Activated CD4-positive, alpha-beta T cell treated with anti-CD3 and anti-CD28 coated beads for 48 hours (primary cell): ENCODE measurements at places on chromosomes 11 and 22.

DNA sequence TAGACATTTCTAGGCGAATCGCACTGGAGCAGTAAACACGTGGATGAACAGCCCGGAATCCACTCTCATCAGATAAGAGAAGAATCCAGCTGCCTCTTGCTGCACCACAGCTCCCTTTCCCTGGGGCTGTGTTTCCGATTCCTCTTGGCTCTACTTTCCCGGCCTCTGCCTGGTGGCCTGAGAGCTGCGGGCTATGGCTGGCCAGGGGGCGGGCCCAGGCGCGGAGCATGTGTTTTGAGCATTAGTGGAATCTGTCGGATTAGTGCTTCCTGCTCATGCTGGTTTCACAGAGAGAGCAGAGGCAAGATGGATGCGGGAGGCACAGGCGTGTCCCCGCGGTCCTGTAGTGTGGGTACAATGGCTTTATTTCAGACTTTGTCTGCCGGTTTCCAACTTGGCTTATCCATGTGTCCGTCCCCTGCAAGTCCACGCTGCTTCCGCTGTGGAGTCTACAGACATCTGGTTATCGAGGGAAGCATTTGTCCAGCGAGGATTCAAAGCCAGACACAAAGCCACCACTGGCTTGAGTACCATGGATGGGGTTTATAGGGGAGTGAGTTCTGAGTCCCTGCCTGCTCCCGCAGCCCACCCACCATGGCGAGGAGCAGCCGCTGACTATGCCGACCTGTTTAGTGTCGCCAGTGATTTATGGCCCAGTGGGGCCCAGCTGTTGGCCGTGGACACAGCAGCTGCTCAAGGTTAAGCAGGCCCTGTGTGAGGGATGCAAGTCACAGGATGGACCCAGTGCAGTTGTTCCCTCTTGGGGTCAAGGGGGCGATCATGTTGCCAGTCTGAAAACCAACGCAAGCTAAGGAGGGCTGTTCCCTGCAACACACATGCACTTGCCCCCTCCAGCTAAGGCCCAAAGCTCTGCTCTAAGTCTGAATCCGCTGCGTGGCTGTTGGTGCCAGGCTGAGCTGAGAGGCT, 43.3 kb upstream of the EP300 start:
- no peak for DNase-seq

GRCh38 chr11:59247531-59248227, 35.0 kb upstream of the MPEG1 start:
- no peak for DNase-seq

- DNase-seq, result no peak
These were observed 53.7 kb upstream of the EP300 start for GRCh38 chr22:41038732-41039131.

- DNase-seq, result no peak
These were observed 41.3 kb downstream of the MUC6 start for GRCh38 chr11:995044-995751.

GRCh38 chr11:33500861-33501479, 199.7 kb downstream of the C11orf91 start:
- DNase-seq, result no peak

DNA sequence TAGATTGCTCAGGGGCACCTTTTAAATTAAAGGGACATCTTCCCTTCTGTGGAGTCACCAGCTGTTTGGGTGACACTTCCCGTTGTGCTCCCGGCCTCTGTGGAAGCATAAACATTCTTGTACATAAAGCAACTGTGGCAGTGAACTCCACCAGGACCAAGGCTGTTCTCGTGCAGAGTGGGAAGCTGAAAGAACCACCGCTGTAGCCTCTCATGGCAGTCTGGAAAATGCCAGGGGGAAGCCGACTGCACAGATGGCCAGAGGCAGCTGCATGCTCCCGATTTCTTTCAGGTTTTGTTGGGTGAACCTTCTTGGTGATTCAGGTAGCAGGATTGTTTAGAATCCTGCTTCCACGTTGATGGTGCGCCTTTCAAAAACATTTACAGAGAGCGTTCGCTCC, 10.3 kb downstream of the UBASH3B start:
- DNase-seq, result no peak

GRCh38 chr11:95121698-95122097, 32.1 kb downstream of the ENDOD1 start:
- DNase-seq, result no peak

DNA sequence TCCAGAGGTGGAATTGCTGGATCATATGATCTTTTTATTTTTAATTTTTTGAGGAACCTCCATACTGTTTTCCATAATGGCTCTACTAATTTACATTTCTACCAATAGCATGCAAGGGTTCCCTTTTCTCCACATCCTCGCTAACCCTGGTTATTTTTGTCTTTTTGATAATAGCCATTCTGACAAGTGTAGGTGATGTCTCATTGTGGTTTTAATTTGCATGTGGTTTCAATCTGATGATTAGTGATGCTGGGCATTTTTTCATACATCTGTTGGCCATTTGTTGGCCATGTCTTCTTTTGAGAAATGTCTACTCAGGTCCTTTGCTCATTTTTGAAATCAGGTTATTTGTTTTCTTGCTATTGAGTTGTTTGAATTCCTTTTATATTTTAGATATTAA, 15.4 kb upstream of the OR4D5 start:
- DNase-seq, result no peak

DNA sequence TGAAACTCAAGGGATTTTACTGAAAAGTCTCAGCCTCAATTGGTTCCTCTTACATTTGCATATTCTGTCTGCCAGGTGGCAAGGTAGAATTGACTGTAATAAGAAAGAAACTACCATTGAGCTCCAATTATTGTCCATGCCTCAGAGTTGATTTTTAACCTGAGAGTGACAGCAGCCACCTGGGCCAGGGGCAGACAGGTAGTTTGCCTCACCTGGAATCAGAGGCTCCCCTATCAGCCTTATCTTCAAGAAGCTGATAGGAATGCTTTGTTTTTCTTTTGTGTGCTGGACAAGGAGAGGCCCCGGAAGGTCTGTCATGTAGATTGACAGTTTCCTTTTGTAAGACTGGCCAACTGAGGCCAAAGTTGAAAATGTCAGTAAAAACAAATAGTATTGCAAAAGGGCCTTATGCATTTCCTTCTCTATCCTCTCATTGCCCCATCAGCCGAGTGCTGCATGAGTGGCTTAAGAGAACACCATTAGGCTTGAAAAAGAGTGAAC, 34.1 kb downstream of the CD44 start:
- no peak for DNase-seq
